ENCODE measurements at places on chromosomes 1 and 21.

DNA sequence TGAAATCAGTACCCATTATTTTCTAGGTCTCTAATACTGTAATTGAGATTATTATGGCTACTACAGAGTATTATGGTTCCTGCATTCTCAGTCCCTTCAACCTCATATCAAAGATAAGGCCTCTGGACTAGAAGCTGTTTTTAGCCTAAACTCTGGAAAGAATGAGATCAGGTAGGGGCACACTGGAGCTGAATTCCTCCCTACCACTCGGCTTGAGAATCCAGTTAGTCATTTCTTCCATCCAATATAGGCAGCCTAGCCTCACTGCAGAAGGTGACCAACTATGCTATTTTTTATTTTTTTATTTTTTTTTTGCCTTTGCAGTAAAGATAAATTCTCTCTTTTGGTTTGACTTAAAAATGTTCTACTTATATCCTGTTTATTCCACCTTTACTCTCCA lies 8.0 kb upstream of the HAX1 start:
- no peak for DNase-seq

- no peak for DNase-seq
These were observed 6.8 kb downstream of the SLC5A9 start for GRCh38 chr1:48229317-48229716.

DNA sequence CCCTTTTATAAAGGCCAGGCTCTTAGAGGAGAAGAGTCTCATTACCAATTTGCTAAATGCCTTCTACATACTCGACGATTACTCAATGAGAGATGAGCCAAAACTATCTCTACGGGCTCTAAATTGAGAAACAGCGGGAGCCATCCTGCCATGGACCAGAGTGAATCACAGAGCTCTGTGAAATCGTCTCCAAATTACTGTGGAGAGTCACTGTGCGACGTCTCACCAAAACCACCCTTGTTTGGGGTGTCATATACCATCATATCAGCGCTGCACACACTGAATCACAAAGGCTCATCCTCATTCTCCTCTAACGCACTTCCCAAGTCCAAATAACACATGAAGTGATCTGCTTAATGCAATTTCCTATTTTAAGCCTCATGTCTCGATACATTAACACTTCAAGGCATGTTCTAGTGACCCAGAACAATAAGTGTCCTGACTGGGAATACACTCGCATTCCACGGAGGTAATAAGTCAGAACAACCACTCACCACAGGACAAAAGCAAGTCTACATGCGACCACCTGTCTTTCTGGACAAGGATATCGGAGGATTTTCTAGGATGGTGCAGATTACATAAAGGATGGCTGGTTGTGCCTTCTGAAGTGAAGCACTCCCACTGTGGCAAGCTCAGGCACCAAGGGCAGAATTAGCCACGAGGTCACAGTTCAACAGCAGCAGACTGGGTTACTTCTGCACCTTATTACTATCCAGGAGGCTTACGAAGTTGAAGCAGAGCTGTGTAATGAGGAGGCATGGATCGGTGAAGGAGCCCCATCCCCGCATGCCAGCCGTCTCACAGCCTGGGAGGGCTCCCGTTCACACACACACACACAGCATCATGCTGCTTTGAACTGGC lies 44.3 kb downstream of the NID1 start:
- DNase-seq = no peak

- no peak for DNase-seq
These were observed 35.5 kb downstream of the C21orf91 start for GRCh38 chr21:17783481-17784179.

- DNase-seq = no peak
These were observed 115.7 kb upstream of the HIVEP3 start for GRCh38 chr1:42034426-42034825.

GRCh38 chr1:40592107-40592803 lies 60.8 kb downstream of the ZNF684 start:
- DNase-seq = peak; percentile 44

DNA sequence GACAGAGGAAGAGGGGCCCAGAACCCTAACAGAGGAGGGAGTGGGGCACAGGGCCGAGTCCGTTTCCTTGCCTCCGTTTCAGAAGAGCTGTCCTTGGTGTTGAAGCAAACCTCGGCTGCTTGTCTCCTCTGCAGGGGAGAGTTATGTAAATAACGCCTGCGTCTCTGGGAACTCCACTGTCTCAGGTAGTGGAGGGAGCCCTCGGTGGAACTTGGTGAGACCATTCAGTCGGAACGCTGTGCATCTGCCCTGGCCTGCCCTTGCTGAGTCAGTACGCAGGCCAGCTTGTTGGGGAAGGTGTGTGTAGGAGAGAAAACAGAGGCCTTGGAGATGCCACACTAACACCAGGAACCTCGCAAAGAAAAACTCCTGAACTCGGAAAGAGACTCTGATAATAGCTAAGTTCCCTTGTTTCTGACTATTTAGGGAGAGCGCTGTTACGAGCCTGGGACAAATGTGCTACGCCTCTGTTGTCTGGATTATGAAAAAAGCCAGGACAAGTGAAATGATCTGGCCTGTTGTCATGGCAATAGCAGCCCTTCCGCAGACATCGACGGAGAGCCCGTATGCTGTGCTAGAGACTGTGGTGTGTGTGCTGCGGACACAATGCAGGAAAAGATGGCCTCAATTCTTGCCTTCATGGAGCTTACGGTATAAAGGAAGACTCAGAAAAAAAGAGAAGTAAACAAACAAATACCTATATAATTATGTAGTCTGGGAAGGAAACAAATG lies 94.6 kb upstream of the AKT3 start:
- peak; percentile 52 for DNase-seq

DNA sequence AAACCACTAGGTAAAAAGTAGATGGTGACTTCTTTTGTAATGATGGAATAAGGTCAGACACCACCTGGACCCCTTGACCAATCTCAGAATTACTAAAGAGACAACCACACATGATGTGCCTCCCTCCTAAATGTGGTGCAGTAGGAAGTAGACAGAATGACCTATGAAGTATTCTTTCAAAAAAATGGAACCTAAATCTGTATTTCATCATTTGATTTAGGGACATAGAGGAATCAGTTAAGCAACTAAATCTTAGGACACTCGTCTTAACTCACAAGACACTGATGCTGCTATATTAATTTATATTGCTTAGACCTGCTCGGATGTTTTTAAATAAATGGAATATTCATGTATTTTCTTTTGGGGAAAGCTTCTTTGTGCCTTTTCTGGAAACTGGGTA lies 80.9 kb upstream of the IRF2BP2 start:
- DNase-seq = no peak

DNA sequence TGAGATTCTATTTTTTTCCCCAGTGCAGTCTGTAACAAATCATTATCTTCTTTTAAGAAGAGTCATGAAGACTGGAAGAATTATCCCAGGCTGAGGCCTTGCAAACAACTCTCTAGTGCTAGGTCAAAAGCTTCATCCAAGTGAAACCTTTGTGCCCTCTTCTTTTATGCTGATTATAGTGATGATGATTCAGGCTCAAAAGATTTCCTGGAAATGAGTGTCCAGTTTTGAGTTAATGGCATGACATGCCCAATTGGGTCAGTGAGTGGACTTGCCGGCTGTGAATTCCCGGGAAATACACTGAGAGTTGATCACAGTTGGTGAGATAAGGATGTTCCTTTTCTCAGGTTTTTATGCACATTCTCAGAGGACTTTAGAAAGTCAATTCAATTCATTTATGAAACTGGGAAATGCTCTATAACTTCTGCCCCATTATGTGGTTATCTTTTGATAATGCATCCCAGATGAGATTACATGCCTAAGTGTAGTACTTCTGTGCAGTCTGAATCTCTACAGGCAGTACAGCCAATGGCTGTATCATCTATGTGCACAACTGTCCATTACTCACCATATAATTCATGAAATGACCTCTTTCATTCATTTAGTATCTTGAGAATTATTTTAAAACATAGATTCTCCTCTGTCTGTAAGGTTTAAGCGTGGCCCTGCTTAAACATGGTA lies 66.2 kb downstream of the S1PR1 start:
- DNase-seq = no peak

DNA sequence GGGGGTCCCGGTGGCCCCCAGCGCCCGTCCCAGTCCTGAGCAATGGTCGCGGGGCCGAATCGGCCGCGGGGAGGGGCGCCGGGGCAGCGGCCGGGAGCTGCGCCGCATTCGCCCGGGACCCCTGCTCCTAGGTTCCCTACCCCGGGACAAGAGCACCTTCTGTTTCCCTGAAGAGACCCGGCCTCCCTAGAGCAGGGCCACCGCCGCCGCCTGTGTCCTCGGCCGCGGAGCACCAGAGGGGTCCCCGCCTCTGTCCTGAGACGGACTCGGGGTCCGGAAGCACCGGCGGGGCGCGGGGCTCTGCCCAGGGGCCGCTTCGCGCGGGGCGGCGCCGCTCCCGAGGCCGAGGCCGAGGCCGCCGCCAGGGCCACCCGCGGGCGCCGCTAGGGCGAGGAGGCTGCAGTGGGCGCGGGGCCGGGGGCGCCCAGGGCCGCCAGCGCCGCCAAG lies 157.9 kb downstream of the CASZ1 start:
- no peak for DNase-seq

- DNase-seq = no peak
These were observed 199.3 kb upstream of the GALNT2 start for GRCh38 chr1:229867726-229868125.
